ENCODE measurements at places on chromosomes 6 and 20.

DNA sequence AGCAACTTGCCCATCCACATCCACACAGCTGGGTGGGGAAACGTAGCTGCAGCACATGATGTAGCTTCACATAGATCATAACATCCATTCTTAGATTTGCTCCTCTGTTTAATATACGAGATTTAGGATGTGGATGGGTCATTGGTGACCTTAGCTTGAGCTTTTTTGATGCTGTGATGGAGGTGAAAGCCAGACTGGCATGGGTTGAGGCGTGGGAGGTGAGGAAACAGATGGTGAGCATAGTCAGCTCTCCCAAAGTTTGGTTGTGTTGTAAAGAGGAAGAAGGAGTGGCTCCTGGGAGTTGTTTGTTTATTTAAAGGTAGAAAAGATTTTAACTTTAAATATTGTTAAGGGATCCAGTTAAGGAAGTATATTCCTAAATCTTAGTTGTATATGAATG is 5.3 kb downstream of the ARFGEF2 start:
- no peak for DNase-seq

DNA sequence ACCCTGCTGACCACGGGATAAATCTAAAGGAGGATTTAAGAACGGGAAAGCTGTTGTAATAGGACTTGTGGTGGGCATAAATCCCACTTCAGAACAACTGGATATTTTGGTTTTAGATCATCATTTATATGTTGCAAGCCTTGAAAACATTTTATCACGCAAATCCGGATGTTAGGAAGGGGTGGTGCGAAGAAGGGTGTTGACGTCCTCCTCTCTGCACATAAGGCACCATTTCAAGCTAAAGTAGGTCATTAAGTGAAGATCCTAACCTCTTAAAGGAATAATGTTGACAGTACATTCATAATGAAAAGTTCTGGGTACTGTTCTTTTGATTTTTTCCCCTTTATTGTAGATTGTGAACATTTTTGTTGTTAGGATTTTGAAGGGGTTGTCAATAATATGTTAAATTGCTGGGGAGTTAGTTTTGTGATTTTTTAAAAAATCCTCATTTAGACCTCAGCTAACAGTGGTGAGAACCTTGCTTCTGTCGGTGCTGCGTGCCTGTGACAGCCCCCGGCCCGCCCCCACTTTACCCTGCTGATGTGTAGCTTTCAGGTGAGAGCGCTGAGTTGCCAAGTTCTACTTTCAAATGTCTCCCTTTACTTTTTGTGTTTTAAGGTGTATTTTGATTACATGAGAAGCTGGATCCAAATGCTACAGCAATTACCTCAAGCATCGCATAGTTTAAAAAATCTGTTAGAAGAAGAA is 88.8 kb downstream of the MAP3K4 start:
- DNase-seq: no peak

GRCh38 chr6:125984311-125984710 is 2.0 kb upstream of the TRMT11 start:
- DNase-seq: no peak

DNA sequence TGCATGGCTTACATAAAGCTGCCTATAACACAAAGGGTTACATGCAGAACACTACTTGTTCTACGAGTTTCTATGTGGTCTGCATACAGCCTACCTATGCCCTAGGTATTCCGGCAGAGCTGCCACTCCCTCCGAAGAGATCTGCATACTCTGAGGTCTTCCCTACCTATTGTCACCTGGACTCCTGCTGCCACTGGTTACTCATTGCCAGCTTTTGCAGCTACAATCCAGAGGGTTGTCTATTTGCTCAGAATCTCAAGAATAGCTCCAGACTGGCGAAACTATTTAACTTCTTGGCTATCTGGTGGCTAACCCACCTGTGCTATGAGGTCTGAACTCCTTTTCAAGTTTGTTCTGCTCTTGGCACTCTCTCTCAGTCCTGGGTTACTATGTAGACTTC is 323.3 kb downstream of the BMP2 start:
- DNase-seq: no peak

GRCh38 chr6:22302838-22303237 is 6.0 kb upstream of the PRL start:
- DNase-seq: no peak

Measured in stimulated activated CD8-positive, alpha-beta memory T cell treated with anti-CD3 and anti-CD28 coated beads, Interleukin-12 subunit alpha, Interleukin-12 subunit beta, amount 100 ng/mL, for 1 hour (primary cell).